HCEC 1CT (cell line): ENCODE measurements at places on chromosomes 7 and 10.
A peak's percentile ranks its signal among the peaks of the same experiment; 100 is the strongest.

- no peak for DNase-seq
Measured at GRCh38 chr7:47713595-47713994, 131.7 kb upstream of the TNS3 start.

DNA sequence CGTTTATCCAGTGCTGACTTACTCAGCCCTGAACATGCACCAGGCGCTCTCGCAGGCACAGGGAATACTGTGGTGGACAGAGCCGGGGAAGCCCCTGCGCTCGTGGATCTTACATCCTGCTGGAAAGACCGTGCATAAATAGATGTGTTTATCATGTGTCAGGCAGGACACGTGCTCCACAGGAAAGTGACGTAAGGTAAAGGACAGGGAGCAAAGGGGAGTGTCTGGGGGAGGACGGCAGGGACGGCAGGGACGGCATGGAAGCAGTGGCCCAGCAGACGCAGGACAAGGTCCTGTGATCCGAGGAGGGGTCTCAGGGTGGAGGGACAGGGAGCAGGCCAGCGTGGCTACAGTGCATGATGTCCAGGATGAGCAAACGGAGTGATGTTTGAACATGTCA, 410.5 kb downstream of the PAXIP1 start:
- DNase-seq: no peak

DNA sequence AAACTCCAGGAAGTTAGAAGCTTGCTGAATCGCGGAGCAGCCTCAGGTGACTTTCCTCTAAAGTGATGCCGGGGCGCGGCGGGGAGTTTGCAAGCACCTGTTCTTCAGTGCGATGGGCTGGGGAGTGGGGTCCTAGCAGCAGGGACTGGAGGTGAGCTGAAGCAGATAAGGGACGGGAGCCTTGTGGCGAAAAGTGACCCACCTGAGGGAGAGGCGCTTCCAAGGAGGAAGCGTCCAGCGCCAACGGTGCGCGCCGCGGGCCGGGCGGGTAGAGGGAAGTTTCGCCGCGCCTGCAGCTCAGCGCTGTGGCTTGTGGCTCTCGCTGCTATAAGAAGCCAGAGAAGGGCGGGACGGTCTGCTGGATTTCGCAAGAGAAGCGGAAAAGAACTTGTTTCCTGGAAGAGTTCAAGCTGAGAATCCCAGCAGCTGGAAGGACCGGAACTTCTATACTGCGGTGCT, at the start of gene STEAP4:
STEAP4 (minus strand) TSS at position 305 of the 459 bp plus-strand sequence. CDS start 22,625 bp downstream, outside the sequence.
- peak; percentile 11 for DNase-seq

DNA sequence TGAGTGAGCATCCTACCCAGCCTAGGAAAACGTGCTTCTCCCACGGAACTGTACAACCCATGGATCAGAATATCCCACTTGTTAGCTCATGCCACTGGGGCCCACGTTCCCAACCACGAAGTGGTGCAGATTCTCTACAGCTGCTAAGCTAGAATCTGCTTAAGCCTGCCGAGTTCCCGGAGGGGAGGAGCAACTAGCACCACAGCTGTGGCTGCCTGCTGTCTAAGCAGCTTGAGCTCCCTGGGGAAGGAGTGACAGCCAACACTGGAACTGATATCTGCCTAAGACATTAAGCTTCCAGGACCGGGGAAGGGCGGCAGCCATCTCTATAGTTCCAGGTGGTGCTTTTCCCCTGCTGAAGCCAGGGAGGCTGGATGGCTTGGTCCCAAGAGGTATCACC, 334.7 kb upstream of the CHRM2 start:
- no peak for DNase-seq
